ENCODE measurements at places on chromosomes 2 and 18.

DNA sequence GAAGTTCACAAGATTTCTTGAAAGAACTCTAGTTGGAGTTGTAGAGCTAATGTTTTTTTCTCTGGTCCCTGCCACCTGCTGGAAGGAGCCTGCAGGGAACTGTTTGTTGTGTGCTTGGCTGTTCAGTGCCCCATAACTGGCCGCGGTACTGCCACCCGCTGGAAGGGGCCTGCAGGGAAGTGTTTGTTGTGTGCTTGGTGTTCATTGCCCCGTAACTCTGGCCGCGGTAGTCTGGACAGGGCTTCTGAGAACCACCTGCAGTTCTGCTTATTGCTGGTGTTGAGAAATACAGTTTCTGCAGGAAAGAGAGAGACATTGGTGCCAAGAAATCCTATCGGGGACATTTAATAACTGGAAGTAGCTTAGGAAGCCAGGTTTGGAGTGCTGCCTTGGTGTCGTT, 58.1 kb downstream of the AGAP1 start:
- DNase-seq: peak; percentile 10

DNA sequence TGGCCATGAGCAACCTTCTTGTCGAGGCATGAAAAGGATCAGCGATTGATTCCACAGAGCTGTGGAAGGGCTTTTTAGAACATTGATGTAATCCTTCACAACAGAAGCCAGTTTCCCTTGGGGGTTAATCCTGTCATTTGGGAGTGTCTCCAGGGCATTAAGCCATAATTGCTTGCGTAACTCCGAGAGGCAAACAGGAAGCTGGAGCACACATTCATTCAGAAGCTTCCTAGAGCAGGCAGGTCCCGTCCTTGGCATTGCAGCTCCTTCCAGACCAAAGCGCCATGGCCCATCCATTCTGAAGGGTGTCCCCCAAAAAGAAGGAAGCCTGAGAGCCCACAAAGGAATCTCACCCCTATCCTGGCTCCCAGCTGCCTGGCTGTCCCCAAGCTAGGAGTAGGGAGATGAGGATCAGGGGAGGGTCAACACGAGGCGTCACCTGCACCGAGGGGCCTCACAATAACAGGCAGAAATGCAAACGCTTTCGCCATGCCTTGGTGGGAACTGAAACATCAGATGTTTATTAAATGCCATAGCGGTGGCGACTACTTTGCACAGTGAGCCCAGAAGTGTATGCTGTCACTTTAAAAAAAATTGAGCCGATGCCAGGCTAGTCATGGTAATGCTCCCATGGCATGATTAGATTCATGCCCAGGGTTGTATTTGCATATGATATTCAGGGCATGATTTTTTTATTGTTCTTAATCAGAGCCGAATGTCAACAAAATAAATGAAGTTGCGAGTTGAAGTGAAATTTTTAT, 339.4 kb downstream of the BCL11A start:
- no peak for DNase-seq

DNA sequence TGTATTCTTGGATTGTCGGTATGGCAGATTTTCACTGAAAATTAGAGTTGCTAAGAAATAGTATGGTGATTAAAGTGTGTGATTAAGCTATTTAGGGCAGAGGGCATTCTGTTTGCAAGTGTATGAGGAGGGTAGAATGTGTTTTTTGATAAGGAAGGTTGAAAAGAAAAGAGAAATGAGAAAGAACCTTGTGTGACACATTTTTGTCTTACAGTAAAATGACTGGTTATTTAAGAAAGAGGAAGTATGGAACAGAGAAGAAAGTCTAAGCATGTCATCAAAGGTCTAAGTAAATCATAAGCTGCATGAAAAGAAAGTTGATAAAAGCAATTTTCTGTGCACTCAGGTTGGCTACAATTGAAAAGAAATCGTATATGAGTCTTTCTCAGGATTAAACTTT, 5.2 kb upstream of the RSAD2 start:
- no peak for DNase-seq

DNA sequence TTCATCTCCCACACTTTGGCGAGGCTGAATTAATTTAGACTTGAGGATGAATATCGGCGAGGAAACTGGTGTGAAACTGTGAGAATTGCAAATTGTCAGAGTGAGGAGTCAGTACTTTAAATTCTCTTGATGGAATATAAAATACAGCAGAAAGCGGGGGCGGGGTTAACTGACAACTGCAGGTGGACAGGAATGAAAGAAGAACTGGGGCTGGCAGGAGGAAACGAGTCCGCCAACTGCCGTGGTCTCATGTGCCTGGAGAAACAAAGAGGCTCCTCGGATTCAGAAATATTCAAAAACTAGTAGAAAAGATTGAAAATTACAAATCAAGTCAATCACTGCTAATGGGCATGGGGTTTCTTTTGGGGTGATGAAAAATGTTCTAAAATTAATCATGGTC, 44.3 kb downstream of the MOGAT1 start:
- DNase-seq: no peak

GRCh38 chr2:163171786-163172530, 333.4 kb upstream of the KCNH7 start:
- no peak for DNase-seq

DNA sequence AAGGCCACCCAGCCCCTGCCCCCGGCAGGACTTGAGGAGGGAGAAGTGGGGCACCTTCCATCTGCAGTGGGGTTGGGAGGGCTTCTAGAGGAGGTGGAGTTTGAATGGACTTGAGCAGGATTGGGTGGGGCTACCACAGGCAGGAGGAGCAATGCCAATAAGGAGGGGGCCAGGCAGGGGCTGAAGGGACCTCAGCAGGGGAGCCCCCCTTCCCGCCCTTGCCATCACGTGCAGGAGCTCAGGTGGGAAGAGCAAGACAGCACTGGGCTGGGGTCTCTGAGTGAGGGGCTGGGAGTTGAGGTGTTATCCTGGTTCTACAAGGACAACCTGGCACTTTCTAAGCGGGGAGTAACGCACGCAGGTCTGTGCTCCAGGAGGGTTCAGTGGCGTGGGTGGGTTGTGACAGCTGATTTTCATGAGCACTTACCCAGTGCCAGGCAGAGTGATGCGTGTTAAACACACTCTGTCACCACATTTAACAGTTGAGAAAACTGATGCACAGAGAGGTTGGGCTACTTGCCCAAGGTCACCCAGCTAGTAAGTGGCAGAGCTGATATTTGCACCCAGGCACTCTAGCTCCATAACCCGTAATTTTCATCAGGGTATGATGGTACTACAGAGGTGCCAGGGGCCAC, 4.8 kb downstream of the CHRND start:
- no peak for DNase-seq

GRCh38 chr18:8332286-8332685, 277.0 kb upstream of the RAB12 start:
- no peak for DNase-seq

GRCh38 chr2:12702168-12703121, 14.3 kb upstream of the TRIB2 start:
- DNase-seq: peak; percentile 16

DNA sequence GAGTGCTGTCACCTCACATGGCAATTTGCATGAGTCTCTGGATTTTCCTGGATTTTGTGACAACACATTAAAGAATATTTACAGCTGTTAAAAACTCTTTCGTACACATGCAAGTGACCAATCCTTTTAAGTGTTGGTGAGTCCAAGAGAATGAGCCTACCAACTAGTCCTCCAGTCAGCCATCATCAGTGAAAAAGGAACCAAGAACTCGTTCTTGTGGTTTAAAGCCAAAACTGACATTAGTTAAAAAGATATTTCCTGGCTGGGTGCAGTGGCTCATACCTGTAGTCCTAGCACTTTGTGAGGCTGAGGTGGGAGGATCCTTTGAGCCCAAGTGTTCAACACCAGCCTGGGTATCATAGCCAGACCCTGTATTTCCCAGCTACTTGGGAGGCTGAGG, 215.4 kb upstream of the ITGA4 start:
- DNase-seq: peak; percentile 21

- DNase-seq: no peak
Observed at GRCh38 chr2:125554956-125555355, 1101.0 kb upstream of the GYPC start.

GRCh38 chr18:62957885-62958472, 242.6 kb downstream of the PHLPP1 start:
- peak; percentile 74 for DNase-seq

- no peak for DNase-seq
Observed at GRCh38 chr18:67731851-67732250, 215.3 kb upstream of the DSEL start.

GRCh38 chr18:7059276-7059675, 58.3 kb downstream of the LAMA1 start:
- DNase-seq: no peak

- DNase-seq: no peak
Observed at GRCh38 chr2:37378411-37378810, 34.0 kb downstream of the QPCT start.

Measured in activated CD4-positive, alpha-beta T cell treated with anti-CD3 and anti-CD28 coated beads for 36 hours (primary cell).